ENCODE measurements at places on chromosomes 1 and 21. TPM values are rescaled to one million over a fixed set of nuclear protein-coding genes. Genes with fewer than 3 reads are reported as not detected.

The TRIM45 gene
- 0.92 TPM for total RNA-seq

DNA sequence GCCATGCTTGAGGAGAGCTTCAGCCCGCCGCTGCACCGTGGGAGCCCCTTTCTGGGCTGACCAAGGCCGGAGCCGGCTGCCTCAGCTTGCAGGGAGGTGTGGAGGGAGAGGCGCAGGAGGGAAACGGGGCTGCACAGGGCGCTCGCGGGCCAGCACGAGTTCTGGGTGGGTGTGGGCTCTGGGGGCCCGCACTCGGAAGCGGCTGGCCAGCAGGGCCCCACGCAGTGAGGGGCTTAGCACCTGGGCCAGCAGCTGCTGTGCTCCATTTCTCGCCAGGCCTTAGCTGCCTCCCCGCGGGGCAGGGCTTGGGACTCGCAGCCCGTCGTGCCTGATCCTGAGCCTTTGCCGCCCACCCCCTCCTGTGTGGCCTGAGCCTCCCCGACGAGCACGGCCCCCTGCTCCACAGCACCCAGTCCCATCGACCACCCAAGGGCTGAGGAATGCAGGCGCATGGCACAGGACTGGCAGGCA, 1554.0 kb downstream of the KCNT2 start:
- DNase-seq, result no peak

GRCh38 chr1:53899206-53899628, 5.2 kb downstream of the DIO1 start:
- peak; percentile 70 for DNase-seq

- DNase-seq, result no peak
Measured at GRCh38 chr1:12420171-12420570, 190.3 kb downstream of the VPS13D start.

- DNase-seq, result peak; percentile 69
Measured at GRCh38 chr1:233281711-233282581, 13.6 kb downstream of the PCNX2 start.

DNA sequence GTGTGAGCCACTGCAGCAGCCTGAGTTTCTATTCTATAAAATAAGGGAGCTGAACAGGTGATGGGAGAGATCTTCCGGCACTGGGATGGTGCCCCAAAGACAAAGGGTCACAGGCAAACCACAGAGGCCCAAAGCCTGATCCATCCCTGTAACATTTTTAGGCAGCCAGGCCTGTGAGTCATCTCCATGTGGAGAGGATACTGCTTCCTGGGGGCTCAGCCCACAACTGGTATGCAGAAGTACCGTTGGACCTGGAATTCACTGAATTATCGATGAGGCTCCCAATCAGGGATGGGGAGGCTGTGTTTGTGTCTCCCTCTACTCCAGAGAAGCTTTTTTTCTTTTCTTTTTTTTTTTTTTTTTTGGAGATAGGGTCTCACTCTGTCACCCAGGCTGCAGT, 48.8 kb upstream of the WASF2 start:
- no peak for DNase-seq

Data from H4 (cell line).